ENCODE measurements at places on chromosomes 3 and 15.
A peak's percentile ranks its signal among the peaks of the same experiment; 100 is the strongest.

GRCh38 chr3:118850687-118851086, 184.0 kb downstream of the IGSF11 start:
- no peak for DNase-seq

- DNase-seq = no peak
Measured at GRCh38 chr15:63090887-63091286, 30.8 kb upstream of the LACTB start.

DNA sequence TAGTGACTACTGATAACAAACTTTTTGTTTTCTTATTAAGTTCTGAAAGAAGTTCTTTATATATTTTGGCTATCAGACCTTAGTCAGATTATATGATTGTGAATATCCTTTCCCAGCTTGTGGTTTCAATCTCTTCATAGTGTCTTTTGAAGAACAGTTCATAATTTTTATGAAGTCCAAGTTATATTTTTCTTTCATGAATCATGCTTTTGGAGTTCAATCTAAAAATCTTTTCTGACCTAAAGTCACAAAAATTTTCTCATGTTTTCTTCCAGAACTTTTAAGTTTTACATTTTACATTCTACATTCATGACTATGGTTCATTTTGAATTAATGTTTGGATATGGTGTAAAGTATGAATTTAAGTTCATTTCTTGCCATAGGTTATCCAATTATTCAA, 34.2 kb upstream of the OCA2 start:
- no peak for DNase-seq

- DNase-seq = no peak
Measured at GRCh38 chr15:75606711-75607699, 18.5 kb downstream of the SNUPN start.

DNA sequence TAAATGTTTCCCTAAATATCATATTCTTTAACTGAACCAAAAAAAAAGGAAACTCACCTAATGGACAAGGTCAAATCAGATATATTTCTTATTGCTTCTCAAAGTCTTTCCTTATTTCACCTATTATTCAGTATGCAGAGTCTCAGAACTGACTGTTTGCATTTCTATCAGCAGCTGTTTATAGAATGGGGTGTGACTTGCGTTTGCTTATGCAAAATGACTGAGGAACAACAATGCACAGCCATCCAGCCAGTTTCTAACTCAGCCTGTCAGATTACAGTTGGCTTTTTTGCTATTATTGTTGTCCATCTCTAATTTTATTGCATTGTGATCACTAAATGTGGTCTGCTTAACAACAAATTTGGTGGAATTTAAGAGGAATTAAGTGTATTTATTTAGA, 40.7 kb downstream of the RAB27A start:
- no peak for DNase-seq

GRCh38 chr3:13119471-13120220, 46.4 kb upstream of the IQSEC1 start:
- peak; percentile 25 for DNase-seq

DNA sequence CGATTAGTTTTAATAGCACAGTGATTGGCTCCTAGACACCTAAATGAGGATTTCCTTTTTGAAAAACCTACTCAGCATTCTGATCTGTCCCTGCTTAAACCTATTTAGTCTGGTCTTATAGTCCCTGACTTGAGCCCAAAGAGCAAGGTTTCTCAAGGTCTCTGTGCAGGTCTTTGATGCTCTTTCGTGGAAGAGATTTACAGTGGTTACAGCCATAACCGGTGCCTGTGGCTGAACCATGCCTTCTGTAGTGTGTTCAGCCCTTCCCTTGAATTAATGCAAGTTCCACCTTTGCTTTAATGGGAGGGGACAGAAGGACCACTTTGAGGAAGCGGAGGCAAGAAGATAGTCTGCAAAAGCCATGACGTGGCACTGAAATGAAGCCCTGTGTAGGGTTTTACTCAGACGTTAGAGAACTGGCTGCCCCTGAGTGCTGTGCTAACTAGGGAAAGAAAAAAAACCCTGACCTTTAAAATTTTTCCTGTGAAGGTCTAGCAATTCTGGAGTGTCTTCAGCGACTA, 43.0 kb downstream of the ZBTB38 start:
- no peak for DNase-seq

DNA sequence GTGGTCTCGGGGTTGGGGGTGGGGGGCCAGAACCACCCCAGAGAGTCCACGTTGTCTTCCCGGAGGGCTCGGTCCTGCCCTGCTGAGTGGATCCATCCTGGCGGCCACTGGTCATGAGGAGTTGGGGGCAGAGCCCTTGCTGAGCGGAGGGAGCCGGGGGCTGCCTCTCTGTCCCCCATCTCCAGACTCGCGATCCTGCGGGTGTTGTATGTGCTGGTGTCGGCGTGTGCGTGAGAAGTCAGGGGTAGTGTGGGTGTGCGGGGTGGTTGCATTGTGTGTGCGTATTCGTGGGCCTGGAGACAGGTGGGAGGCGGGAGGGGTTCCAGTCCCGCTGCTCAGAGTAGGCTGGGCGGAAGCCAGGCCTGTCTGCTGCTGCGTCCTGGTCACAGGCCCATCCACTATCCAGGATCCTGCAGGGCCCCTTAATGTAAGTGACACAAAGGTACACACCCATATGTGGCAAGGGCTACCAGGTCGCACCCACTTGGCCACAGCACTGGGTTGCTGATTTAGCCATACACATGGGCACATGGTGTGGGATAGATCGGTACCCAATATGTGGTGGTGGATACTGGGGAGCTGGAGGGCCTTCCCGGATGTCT, 30.7 kb downstream of the NBEAL2 start:
- no peak for DNase-seq

DNA sequence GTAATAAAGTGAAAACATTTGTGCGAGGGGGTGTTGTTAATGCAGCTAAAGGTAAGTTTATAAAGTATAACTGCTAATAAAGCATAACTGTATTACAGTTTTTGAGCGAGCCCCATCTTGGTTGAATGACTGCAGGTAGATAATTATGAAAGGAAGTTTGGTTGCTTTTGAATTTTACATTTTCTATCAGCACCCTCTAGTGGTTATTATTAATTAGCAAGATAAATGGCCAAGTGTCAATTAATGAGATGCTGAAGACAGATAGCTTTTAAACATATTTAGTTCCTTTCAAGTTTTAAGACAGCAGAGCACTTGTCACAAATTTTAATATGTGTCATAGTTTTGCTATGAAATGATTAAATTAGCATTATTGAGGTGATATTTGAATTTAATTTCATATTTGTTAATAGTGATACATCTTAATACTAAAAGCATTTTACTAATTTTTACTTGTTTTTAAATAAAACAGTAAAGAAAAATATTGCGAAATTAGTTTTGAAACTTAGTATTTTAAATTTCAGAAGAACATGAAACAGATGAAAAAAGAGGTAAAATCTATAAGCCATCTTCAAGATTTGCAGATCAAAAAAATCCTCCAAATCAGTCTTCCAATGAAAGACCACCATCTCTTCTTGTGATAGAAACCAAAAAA, 15.1 kb downstream of the U2SURP start:
- DNase-seq = peak; percentile 7

DNA sequence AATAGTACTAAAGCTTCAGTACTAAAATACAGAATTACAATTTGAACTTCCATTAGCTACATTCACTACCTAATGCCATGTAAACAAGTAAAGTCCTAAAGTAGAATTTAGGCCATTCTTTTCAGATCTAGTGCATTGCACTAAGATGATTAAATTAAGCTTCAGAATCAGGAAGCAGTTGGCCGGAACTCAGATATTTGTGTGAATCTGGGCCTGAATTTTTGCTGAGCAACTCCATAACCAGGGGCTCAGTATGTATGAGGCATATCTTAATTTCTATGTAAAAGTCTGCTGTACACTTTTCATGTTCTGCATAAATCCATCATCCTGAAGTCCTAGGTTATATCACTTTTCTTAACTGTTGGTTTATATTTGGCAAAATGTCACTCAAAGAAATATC, 246.4 kb downstream of the RBMS3 start:
- DNase-seq = no peak

GRCh38 chr3:129736070-129736469, 129.6 kb upstream of the PLXND1 start:
- DNase-seq = no peak

GRCh38 chr3:186852994-186853393, 10.5 kb downstream of the ADIPOQ start:
- no peak for DNase-seq

- DNase-seq = no peak
Measured at GRCh38 chr3:25033407-25034029, 394.5 kb upstream of the RARB start.

DNA sequence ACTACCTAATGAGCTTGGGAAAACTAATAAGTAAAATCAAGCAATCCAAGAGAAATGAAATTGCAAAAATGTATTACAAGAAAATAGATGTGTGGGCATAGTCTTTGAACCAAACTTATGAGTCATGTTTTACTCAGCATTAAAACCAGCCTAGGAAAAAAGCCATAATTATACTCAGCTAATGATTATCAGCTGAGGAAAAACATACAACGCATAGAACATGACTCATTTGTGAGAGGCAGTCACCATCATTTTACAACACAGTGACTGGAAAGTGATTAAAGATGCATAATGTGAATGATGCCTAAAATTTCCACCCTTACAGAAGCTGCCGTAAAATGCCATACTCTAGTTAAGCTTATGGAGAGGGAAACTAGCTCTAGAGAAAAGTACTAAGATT, 238.0 kb upstream of the EOMES start:
- DNase-seq = no peak

GRCh38 chr3:197367081-197367780, 68.8 kb upstream of the DLG1 start:
- DNase-seq = peak; percentile 99

DNA sequence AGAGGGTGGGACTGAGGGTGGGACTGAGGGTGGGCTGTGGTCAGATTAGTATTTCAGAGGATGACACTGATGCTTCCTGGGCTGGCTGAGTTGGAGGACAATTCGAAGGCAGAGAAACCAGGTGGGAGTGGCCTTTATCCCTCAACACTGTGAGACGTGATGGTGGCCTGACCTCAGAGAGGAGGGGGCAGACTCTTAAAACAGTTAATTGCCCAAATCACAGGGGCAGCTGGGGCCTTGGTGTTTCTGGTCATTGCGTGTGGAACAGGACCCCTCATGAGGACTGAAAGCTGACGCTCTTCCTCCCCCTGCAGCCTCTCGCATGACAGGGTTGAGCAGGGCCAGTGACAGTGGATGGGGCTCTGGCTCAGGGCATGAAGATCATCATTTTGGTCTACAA, 18.7 kb downstream of the DNASE1L3 start:
- no peak for DNase-seq

DNA sequence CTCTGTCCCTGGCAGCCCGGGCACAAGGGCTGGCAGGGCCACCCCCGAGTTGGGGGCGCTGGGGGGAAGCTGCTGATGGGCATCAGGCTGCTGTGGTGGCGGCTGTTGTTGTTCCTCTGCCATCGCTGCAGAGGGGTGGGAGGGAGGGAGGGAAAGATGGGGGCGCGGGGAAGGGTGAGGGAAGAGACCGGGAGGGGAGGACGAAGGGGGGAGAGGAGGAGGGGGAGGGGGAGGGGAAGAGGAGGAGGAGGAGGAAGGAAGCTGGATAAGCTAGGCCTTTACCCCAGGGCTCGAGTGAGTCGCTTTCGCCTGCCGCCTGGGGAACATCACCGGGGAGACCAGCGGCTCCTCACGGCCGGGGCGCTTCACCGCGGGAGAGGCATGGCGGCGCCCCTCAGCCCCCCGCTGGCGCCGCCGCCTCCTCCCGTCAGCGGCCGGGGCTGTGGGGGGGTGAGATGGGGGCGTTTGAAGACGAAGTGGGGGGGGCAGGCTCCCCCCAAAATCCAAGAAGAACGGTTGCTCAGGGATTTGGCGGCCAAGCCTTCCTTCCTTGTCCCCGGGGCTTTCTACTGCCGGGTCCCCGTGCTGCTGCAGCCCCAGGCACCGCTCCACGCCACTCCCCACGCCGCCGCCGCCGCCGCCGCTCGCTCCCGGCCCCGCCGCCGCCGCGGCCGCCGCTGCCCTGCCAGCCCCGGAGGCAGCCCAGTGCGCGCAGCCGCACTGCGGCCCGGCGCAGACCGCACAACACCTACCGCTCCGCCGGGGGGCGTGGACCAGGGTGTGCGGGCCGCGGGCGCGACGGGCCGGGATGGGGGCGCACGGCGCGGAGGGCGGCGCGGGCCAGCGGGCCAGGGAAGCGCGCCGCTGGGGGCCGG, at the start of gene RFX7:
TSS of gene RFX7 (minus strand) at position 717 of the 875 bp plus-strand sequence. CDS start at position 123, 594 bp downstream.
- DNase-seq = peak; percentile 30

DNA sequence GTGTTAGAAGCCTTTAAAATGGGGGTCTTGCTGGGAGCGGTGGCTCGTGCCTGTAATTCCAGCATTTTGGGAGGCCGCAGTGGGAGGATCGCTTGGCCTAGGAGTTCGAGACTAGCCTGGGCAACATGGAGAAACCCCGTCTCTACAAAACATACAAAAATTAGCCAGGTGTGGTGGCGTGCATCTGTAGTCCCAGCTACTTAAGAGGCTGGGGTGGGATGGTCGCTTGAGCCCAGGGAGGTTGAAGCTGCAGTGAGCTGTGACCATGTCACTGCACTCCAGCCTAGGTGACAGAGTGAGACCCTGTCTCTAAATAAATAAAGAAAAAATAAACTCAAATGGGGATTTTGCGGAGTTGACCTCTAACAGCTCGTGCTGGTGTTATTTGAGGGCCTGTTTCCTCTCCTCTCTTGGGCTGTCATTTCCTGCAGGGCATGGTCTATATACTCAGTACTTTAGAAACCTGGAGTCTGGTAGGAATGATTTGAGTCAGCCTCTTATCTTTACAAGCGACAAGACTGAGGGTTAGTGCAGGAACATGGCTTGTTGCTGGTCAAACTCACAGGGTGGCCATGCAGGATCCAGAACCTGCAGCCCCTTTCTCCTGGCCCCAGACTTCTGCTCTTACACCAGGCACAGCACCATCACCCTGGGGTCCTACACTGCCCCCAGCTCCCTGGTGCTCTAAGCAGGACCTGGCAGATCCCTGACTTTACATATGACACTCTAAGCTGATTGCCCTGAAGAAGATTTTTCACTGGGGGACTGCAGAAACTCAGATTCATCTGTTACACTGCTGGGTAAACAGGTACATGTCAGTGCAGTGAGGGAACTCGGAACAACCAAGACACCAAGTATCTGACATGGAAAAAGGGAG, 15.1 kb downstream of the EHD4 start:
- DNase-seq = no peak

DNA sequence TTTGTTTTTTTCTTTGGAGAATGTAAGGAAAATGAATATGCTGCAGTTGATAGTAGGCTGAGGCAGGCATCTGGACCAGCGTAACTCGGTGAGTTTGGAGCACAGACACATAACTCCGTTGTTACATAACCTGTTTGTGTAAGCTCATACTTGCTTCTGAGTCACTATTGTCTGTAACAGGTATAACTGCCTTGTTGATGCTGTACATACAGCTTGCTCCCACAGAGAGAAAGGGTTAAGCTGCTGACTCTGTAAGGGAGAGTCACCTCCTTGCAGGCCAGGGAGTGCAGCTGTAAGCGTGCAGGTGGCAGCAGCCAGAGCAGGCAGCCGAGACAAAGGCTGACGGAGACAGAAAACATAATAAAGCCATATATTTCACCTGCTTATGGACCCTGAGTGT, 20.4 kb downstream of the RETNLB start:
- no peak for DNase-seq

DNA sequence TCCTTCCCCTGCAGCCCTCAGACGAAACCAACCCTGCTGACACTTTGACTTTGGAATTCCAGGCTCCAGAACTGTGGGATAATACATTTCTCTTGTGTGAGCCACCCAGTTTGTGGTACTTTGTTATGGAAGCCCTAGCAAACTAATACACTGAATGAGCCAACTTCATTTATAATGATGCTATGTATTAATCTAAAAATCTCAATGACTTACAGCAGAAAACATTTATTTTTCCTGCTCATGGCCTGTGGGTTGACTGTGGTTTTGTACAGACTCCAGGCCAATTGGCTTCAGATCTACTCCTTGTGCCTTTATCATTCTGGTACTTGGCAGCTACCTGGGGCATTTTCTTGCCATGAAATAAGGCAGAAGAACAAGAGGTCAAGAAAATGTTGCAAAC, 152.4 kb downstream of the EBLN2 start:
- DNase-seq = no peak

Data from DMS79 treated with DMSO at 0.1 percent for 48 hours (cell line).